ENCODE measurements at places on chromosomes 6 and 20. TPM values are rescaled to one million over a fixed set of nuclear protein-coding genes. Genes with fewer than 3 reads are reported as not detected.

The ENPP4 gene
- 20.2 TPM for total RNA-seq

The OLIG3 gene
- total RNA-seq, result not detected

The COX4I2 gene
- not detected for total RNA-seq

The TRIM40 gene
- total RNA-seq, result not detected

The SNRNP48 gene
- 11.2 TPM for total RNA-seq

GRCh38 chr20:41342474-41343464 is 2.1 kb downstream of the LPIN3 start:
- no peak for DNase-seq

GRCh38 chr6:166025149-166025898 is 142.3 kb downstream of the TBXT start:
- no peak for DNase-seq

GRCh38 chr6:138923561-138923960 is 64.5 kb downstream of the REPS1 start:
- DNase-seq, result no peak

DNA sequence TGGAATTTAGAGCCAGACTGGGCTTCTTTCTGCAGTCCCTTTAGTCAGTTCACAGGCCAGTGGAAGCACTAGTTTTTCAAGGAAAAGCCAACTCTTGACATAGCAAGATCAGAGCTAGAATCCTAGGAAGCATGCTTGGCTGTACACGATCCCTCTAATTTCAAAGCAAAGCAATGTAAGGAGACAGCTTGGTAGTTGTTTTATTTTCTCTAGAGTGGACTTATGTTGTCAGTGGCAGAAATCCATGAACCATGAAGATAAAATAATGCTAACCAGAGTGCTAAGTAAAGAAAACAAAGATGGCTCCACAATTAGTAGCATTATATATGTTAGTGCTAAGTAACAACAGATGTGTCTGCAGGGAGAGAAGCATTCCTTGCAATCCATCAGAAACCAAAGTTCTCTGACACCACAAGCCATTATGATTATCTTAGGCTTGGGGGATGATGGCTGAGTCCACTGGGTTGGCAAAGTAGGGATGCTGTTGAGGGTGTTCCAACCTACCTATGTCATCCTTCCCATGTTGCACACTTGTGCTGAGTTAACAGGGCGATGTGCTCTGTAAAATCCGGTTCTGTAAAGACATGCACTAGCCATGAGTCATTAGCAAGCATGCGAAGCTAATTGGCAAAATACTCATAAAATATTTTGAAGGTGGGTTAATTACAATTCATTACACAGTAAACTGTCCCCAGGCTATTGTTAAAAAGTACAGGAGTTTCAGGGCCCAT is 115.2 kb downstream of the BMP2 start:
- no peak for DNase-seq

DNA sequence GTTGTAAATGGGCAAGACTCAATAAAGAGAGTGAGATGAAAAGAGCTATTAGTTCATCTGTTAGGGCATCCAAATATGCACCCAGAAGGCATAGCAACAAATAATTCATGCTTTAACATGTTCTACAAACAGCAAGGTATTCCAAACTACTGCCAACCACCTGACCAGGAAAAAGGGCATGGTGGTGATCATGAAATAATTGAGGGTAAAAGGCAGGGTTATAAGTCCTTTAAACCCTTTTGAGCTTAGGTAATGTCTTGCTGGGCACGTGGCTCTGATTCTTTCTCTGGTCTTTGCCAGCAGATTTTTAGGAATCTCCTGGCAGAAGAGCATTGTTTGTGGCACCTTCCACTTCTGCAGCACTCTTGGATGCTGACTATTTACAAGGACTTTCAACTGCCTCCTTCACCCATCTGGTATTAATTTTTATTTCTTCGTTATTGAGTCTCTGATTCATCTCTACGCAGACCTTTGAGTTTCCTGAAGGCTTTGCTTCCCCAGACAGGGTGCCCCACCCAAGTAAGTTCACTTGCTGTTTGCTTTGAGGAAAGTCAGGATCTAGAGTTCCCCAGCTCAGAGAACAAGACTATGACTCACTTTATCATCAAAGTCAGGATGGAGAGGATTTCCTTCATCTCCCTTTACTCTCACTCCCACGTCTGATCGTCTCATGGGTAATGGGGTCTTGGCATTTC is 83.4 kb upstream of the NEDD9 start:
- no peak for DNase-seq

DNA sequence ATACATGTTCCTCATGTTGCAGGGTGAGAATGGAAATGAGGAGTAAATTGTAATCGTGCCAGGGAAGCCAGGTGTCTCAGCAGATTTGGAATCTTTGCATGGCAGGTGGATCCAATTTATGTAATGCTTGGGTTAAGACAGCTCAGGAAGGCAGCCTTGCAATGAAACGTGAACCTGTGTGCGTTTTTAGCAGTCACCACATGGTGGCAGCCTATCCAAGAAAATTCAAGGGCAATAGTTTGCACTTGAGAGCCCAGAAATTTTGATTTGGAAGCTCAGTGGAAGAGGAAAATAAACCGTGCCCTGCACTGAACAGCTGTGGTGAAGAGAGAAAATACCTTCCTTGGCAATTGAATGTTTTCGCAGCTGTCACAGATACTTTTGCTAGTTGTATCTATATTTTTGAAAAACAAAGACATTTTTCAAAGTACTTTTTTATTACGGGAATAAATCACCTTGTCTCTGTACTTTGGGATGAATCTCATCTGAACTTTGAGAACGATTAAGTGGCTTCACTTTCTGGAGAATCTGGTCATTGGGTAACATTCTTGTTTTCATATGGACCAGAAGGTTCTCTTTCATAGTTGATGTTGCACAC is 26.5 kb downstream of the MTHFD1L start:
- peak; percentile 51 for DNase-seq

GRCh38 chr6:31525932-31526591 is 2.7 kb upstream of the MCCD1 start:
- no peak for DNase-seq

DNA sequence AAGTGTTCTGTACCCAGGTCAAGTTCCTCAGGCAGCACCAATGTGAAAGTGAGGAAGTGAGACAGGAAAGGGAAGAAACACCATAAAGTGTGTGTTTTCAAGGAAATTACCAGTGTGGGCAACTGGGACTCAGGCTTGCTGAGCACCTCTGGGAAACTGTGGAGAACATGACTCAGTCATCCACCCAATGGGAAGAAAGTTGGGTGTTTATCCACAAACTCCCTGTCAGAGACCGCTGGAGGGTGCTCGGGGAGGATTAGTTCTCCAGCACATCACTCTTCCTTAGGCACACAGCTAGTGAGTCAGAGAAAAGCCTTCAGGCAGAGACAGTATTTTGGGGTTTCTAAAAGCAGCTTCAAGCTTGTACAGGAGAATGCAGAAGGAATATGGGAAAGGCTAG is 93.6 kb downstream of the PCSK2 start:
- DNase-seq, result no peak

DNA sequence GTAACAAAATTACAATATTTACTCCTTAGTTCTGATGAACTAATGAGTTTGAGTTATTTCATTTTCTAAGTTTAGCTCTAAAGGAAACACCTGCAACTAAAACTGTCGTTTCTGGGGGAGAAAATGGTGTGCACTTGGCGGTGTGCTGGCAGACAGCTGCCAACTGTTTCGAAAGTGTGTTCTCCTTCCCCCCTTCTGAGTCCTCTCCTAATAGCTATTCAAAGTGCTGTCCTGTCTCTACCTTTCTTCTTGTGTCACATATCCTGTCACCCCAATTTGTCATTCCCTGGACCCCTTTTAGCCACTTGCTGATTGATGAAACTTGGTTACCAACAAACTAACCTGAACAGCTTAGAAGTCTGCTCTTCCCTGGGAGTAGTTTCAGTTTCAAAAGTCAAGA is 4.9 kb upstream of the UBE2J1 start:
- no peak for DNase-seq

DNA sequence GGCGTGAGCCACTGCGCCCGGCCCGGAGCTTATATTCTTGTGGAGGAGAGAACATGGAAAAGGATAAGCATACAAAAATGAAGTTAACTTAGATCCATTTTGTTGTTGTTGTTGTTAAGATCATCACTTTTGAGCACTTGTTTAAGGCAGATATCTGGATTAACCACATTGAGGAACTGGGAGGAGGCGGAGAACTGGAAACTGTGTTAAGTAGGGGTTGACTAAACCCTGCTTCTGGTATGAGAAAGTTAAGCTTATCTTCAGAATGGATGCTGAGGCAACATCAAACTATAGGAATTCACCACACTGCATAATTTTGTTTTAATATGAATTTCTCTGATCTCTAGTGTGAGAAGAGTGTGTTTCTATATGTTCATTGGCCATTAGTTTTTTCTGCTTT is 57.6 kb downstream of the GCNT2 start:
- no peak for DNase-seq

GRCh38 chr20:31559704-31560093 is 45.4 kb upstream of the ID1 start:
- DNase-seq, result no peak

GRCh38 chr20:38573413-38573812 is 7.6 kb upstream of the ADIG start:
- no peak for DNase-seq

- no peak for DNase-seq
Measured at GRCh38 chr6:24504649-24505586, 10.1 kb downstream of the ALDH5A1 start.

DNA sequence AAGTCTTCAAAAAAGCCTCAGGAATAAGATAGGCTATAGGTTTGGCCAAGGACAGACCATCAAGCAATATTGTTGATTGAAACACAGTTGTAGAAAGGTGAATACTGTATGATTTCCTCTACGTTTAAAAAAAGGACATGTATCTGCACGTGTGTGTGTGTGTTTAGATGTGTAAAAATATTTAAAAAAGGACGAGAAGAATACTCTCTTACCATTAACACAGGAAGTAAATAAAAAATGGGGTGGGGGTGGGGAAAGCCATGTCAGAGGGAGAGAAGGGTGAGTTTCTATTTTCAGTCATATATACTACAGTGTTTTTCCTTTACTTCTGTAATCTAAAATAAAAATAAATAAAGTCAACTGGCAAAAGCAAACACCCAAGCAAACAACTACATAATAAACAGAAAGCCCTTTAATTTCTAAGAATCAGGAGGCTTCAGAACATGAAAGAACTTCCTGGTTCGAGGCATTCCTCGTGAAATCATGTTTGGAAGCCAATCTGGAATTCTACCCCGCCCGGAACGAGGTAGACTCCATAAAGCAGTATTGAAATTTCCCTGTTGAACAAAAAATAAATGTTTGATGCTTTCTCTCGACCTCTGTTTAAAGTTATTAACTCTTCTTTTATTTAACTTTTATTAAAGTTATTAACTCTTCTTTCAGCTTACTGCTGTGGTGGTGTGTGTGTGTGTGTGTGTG is 158.1 kb upstream of the ZNF217 start:
- DNase-seq, result no peak

GRCh38 chr6:148736774-148737412 is 9.9 kb upstream of the UST start:
- DNase-seq, result no peak

GRCh38 chr6:27951040-27951439 is 6.0 kb upstream of the OR2B6 start:
- no peak for DNase-seq

DNA sequence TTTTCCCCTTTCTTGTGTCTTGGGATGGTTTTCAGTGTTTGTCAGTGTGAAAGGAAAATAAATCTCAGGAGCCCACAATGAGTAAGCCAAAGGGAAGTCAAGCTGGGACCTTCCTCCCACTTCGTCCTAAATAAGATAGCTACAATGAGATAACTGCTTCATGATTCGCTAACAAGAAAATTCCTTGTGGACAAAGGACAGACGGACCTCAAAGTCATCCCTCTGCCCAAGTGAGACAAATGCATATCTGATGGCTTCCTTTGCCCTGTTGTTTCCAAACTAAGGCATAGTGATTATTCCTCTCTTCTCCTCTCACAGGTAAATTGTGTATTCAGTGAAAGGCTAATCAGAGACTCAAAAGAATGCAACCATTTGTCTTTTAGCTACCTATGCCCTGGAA is 26.1 kb upstream of the ADTRP start:
- DNase-seq, result no peak

DNA sequence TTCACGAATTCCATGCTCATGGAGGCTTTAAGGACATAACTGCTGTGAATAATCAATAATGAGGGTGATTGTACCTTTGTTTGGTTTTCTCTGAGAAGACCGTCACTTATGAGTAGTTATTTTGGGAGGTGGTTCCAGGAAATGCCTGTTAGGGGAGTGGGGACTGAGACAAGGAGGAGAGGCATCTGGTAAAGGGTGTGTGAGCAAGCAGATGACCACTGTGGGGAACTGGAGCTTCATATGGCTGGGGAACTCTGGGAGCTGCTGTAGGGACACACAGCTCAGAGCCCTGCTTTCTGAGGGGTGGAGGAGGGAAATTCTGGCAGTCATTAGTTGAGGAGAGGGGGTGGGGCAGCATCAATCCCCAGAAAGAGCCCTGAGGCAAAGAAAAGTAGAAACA is 71.3 kb upstream of the TINAG start:
- no peak for DNase-seq

GRCh38 chr6:43883847-43884651 is 114.0 kb downstream of the VEGFA start:
- no peak for DNase-seq

DNA sequence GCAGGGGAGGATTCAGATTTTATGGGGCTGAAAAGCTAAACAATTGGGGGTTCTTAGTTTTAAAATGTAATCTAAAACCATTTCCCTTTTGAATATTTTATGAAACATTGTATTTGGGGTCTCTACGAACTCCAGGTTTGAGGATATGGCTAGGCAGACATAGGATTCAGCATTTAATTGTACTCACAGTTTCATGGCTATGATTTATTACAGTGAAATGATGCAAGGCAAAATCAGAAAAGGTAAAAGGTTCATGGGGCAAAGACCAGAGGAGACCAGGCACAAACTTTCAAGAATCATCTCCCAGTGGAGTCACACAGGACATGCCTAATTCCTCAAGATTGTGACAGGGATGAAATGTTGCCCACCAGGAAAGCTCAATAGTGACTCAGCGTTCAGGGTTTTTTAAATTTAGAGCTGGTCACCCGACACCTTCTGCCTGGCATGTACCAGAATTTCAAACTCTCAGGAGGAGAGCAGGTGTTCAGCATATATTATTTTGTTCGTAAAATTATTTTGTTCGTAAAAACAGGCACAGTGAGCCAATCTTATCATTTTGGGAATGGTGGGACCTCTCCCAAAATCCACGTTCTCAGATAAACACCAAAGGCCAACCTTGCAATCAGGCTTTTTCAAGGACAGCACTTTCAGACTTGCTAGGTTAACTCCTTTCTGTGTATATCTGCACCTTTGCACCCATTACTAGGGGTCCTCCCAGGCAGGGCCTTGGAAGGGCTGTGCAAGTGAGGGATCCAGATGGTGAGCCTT is 270.3 kb downstream of the NKAIN2 start:
- DNase-seq, result no peak
